ENCODE measurements at places on chromosomes 4 and X. TPM values are rescaled to one million over a fixed set of nuclear protein-coding genes. Genes with fewer than 3 reads are reported as not detected.

The FHIP1A gene
- 2.8 TPM for total RNA-seq

The REPS2 gene
- 1.8 TPM for total RNA-seq

The RAB40AL gene
- total RNA-seq = 0.10 TPM

The SHISA3 gene
- not detected for total RNA-seq

The MAB21L2 gene
- not detected for total RNA-seq

The ESX1 gene
- not detected for total RNA-seq
